ENCODE measurements at places on chromosomes 6 and 20.
A peak's percentile ranks its signal among the peaks of the same experiment; 100 is the strongest.

DNA sequence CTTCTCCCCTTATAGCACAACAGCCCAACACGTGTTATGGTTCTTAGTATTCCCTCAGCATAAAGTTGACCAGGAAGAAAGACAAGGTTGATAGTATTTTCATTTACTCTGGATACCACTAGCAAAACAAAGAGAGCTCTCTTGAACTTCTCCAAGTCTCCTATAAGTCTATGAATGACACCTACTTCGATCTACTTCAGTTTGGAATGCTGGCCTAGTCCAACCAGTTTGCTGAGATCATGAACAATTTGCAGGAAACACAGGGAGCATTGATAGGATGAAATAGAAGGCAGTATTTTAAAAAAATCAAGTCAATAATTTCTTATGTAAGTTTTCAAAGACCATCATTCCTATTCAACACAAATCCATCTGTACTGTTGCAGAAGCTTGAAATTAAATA lies 93.6 kb downstream of the GJA10 start:
- DNase-seq = no peak

DNA sequence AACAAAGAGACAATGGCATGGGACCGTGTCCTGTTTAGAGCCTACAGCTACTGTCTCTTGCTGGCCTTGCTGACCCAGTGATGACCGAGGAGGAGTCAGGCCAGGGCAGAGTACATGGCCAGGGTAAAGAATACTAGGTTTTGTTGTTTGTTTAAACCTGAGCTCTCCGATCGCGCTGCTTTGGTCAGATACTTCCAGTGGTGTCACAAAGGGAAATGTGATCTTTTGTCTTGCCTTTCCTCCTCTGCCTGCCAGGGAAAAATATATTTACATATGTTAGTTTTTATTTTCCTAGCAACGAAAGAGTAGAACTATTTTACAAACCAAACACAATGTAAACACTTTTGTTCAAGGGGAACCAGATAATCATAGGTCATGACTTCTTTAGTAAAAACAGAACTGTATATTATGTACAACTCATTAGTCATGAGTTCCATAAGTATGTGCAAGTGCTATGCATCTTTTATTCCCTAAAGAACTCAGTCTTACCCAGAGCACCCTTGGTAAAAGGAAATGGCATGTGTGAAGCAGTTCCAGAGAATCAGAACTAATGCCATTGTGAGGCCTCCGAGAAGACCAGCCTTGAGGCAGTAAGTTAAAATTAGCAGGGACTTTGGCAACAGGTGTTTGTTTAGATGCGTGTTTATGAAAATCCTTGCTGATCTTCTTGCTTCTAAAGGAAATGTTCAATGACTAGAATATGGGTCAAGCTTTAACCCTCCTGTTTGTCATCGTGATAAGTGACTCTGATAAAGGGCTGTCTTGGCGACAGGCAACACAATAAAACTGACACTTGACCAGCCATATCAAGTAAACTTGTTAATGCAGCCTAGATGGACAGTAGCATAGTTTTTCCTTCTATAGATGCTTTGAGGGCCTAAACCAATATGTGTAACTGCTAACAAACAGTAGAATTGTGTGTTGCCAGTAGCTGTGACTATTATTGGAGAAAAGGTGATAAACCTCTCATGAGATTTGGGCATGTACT lies 204.6 kb downstream of the NKAIN2 start:
- no peak for DNase-seq

GRCh38 chr6:114267897-114268296 lies 74.9 kb downstream of the HS3ST5 start:
- no peak for DNase-seq

GRCh38 chr6:151379933-151380847 lies 11.2 kb downstream of the ZBTB2 start:
- no peak for DNase-seq

DNA sequence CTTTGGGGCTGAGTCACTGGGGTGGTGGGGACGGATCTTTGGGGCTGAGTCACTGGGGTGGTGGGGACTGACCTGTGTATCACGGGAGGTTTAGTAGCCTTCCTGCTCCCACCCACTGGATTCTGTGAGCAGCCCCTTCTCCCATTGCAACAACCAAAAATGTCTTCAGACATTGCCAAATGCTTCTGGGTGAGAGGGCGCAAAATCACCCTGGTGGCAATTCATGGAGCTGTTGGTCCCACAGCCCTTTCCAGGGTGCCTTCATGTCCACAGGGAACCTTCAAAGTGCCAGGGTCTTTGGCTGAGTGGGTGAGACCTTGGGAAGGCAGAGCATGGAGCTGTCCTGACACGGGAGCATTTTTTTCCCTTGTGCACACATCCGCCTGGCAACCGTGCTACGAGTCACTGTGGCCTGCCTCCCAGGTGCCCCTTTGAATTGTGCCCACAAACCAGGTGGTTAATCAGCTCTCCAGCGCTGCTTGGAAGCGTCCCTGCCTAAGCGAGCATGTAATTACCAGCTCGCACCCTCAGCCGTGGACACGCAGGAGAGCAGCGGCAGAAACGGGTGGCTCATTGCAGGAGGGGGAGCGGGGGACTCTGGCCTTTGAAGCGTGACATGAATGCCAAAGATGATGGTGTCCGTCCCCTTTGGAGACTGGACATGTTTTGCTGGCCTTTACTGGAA lies 27.4 kb upstream of the APCDD1L start:
- DNase-seq = no peak

DNA sequence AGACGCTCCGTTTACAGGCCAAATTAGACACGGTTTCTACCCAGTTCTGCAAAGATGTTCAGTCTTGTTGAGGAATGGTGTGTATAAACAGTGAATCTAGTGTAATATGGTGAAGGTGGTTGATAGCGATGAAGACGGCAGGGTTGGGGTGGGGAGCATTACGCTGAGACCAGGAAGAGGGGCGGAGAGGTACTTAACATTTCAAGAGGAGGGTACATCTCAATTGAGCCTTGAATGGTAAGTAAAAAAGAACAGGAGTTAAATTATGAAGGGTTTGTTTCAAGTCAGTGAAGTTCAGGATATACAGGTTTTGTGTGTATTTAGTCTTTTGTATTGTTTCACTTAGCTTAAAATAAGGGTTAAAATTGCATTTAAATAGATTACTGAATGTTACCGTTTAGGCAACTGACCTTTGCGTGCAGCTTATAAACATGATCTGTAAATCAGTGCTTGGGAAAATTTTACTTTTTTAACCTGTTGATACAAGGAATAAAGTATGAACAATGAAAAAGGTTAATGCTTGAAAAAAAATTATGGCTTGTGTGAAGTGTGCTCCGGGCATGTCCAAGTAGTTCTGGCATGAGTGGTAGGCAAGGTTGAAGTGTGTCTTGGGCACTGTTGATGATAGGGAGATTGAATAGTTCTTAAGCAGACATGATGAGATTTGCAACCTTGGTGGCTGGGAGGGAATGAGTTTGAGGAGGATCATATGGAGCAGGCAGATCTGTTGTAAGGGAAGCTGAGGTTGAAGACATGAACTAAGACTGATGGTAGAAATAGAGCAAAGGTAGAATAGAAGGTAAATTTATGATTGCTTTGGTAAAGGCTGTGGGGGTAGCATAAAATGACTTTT lies 842 bp downstream of the POLR1C start:
- no peak for DNase-seq

DNA sequence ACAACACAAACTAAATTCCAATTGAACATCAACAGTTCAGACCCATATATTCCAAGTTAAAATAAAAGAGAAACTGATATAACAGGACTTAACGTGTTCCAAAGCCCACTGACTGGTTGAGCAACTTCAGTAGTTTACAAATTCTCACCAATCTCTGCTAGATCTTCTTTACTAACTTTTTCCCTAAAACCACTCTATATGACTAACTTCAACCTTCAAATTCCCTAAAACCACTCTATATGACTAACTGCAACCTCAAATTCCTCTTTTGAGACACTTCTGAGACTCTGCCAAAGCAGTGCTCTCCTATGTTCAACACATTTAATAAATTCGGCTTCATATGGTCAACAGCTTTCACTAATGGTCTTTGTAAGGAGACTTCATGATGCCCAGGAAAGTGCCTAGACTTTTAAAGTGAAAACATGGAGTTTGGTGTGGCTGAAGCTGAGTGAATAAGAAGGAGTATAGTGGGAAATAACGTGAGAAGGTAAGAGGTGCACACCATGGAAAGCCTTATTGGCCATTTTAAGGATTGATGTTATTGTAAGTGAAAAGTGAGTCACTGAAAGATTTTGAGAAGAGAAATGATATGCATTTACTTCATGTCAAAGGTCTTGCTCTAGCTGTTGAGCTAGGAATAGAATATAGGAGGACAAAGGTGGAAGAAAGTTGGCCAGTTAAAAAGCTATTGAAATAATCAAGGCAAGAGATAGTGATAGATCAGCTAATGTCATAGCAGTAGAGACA lies 134.0 kb upstream of the HCRTR2 start:
- no peak for DNase-seq

GRCh38 chr6:90338409-90338808 lies 41.8 kb upstream of the BACH2 start:
- no peak for DNase-seq

DNA sequence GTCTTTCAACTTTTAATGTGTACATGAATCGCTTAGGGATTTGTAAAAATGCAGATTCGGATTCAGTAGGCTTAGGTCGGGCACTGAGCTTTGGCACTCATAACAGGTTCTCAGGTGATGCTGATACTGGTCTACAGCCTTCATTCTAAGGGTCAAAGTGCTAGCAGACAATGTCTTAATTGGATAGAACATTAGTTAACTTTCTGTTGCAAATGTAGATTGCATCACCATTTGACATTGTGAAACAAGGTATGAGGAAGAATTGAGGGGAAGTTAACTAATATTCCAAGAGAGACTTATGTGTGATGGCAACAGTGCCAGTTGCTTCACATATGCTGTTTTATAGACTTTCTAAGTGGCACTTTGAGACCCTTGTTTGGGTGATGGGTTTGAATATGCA lies 86.9 kb downstream of the MLIP start:
- DNase-seq = no peak

DNA sequence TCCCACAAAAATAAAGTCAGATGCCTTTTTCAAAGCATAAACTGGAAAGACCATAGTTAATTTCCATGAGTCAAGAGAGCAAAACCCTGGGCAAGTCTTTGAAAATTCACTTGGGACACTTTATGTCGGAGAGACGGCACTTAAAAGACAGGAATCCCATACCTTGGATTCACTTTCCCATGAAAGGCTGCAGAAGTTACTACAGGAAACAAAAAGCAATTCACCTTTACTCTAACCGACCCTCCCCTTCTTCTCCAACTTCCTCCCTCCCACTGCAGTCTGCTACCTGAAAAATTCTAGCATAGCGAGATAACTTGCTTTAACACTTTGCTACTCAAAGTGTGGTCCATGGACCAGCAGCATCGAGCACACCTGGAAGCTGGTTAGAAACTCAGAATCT lies 539.1 kb upstream of the JAG1 start:
- no peak for DNase-seq

GRCh38 chr6:158789115-158789917 lies 29.9 kb downstream of the EZR start:
- DNase-seq = no peak

- DNase-seq = no peak
These were observed 21.8 kb upstream of the PCMTD2 start for GRCh38 chr20:64233725-64234124.

DNA sequence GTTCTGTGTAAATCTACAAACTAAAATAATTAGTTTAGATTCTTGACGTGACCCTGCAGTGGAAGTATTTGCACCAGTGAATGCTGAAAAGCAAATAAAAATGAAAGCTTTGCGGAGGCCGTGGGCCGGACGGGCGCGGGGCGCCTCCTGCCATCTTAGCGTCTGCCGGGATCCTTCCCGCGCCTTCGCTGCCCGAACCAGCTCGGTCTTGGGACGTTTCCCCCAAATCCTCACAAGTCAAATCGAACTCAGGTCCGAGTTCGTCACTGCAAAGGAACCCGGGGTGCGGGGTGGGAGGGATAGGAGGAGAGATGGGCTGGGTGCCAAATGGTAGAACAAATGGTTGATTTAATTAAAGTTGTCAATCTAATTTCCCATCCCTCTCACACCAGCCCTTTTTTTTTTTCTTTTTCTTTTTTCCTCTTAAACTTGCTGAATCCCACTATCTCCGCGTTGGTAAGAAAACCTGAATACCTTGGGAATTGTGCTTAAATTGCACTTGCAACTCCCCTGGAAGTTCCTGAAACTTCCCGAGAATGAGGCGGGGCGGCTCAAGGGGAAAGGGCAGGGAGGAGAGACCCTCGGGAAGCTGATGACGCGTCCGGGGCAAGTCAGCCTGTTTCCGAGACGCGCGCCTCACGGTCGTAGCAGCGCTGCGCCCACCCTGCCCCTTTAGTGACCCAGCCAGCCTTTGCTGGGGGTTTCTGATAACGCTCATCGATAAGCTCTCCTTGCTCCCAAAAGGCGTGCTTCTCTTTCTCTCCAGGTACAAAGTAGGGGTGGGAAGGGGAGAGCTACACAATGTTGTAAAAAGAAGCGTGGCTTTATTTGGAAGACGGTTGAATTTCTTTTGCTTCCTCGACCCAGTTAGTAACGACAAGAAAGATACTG lies 1.8 kb downstream of the GJA1 start:
- peak; percentile 47 for DNase-seq

DNA sequence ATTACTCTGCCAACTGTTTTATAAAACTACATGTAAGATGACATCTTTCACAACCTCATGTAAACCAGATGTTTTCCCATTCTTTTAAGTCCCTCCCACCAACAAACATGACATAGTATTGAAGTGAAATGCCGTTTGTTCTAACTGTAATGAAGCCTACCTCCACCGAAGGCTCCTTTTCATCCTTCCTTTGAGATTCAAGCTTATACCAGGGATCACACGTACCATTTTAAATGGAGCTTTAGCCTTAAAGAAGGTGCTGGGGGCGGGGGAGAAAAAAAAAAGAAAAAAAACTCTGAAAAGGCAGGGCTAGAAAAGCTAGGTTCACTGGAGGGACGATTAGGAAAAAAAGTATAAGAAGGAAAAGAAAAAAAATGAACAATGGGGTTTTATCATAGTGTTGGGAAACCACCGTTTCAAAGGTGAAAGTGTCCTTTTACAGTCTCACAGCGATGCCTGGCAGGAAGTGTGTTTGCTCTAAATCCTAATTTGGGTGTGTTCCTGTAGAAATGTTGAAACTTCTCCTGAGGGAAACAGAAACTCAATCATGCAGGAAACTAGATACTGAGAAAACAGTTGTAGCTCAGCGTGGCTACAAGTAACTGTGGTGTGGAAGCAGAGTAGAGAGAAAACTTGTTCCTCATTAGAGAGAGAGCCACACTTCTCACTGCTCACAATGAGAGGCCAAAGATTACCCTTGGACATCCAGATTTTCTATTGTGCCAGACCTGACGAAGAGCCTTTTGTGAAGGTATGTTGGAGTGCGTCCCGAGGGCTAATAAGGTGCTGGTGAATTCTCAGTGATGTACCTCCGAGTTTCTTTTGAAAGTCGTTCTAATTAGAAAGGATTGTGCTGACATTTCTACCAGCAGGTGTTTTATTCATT lies 37.6 kb upstream of the HINT3 start:
- no peak for DNase-seq
